ENCODE measurements at places on chromosomes 6 and 20. TPM values are rescaled to one million over a fixed set of nuclear protein-coding genes. Genes with fewer than 3 reads are reported as not detected.

PLEKHG1 gene
- polyA plus RNA-seq, result 12.8 TPM

HINT3 gene
- polyA plus RNA-seq, result 34.5 TPM

PPIL6 gene
- polyA plus RNA-seq, result 5.2 TPM

SLA2 gene
- 0.18 TPM for polyA plus RNA-seq

DPM1 gene
- polyA plus RNA-seq, result 47.3 TPM

RAMACL gene
- 0.23 TPM for polyA plus RNA-seq

HSD17B8 gene
- polyA plus RNA-seq, result 14.4 TPM

LHFPL5 gene
- polyA plus RNA-seq, result not detected

TGM3 gene
- polyA plus RNA-seq, result 0.22 TPM

SLC22A1 gene
- polyA plus RNA-seq, result 0.59 TPM

UBD gene
- 0.42 TPM for polyA plus RNA-seq

CPNE5 gene
- 17.0 TPM for polyA plus RNA-seq

FILIP1 gene
- polyA plus RNA-seq, result 50.8 TPM

FOXQ1 gene
- polyA plus RNA-seq, result not detected

ID4 gene
- polyA plus RNA-seq, result 6.0 TPM

KCNQ5 gene
- 0.66 TPM for polyA plus RNA-seq

DNA sequence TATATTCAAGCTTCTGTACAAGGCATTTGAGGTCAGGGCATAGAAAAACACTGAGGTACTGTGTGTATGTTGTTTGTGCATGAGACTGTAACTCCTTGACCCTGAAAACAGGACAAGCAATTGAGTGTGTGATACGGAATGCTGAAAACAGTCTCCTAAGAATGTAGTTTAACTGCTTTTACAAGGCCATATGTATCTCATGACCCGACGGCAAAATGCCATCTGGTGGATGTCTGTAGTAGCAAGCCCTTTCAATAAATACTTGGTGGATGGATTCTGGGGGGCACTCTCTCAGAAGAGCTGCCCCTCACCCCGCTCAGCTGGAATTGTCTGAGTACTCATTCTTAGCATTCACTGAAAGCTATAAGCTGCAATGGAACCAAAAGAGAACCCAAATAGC, 69.3 kb upstream of the EYS start:
- DNase-seq, result no peak

GRCh38 chr6:169121013-169121412, 132.6 kb downstream of the THBS2 start:
- no peak for DNase-seq

- DNase-seq, result no peak
Observed at GRCh38 chr6:12717356-12717755, 789 bp downstream of the PHACTR1 start.

DNA sequence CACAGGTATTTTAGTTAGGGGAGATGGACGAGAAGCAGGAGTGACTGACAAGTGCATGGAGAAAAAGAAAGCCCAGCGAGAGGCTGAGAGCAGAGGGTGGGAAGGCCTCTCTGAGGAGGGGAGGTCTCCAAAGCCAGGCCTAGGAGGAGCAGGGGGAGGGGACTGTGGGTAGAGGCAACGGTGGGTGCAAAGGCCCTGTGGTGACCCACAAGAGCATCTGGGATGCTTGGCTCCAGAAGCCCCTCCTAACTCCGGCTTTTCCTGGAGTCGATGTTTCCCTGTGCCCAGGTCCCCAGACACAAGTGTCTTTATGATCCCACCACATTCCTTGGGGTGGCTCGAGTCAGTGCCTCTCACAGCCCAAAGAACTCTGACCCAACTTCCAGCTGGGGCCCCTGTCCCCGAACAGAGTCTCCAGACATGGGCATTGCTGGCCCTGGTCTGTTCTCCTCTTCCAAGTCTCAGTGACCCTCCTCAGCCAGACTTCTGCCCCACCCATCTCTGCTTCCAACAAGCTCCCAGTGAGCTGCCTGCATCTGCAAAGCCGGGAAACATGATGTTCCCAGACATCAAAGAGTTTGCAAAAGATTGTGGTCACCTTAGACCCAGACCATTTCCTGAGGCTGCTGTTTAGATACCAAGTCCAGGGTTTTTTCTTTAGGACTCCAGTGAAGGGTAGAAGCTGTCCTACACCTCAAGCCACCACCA, 11.1 kb upstream of the BMP7 start:
- DNase-seq, result no peak

DNA sequence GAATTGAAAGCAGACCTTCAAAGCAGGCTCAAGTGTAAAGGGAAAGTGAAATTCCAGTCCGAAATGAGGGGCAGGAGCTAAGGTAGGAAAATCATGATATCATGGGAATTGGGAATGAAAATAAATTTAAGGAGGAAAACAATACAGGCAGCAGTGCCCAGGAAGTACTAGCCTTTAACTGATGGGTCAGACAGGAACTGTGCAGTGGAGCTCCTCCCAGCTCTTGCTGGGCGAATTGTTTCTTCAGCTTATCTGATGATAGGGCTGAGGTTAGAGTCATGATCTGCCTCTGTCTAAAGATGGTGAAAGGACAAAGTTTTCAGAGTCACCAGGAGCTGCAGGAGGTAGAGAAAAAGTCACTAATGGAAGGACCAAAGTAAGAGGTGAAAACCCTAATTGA, 457.9 kb upstream of the PTCHD4 start:
- no peak for DNase-seq

GRCh38 chr6:36920049-36920448, 34.3 kb downstream of the C6orf89 start:
- no peak for DNase-seq

DNA sequence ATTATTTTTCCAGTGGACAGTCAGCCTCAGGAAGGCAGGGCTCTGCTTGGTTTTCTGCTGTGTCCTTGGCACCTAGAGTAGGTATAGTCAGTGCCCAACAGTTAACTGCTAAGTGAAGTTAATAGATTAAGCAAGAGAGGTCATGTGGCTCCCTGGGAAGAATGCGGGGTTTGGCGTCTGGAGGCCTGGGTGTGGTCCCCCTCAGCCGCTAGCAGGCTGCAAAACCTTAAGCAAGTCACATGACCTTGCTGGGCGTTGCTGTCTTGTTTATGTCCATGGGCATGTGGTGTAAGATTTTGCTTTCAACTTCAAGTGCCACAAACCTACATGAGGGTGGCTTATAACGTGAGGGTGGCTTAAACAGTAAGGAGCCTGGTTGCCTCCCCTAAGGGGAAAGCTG, 75.5 kb upstream of the SCP2D1 start:
- no peak for DNase-seq

DNA sequence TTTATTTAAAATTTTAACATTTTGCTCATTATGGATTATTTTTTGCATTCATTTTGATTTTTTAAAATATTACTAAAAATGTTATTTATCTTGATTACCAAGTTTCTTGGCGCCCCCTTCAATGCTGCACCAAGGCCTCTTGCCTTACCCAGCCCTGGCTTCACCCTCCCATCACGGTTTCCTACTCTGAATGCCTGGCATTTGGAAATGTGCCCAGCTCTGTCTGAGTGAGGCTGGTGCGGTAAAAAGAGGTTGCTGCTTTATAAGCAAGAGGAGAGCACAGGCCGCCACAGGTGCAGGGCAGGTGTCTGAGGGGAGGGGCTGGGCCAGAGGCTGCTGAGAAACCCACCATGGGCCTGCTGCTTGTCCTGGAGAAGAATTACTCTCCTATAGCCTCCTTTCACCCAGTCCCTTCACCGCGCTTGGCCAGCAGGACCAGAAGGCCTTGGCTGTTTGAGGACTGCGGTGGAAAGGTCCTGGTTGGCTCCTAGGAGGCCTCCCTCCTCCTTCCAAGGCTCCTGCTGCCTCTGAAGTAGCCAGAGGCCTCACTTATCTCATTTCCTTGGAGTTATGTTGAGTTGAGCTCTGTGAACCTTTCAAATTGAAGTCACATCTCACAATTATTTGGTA, 62.6 kb downstream of the BANF2 start:
- DNase-seq, result no peak

DNA sequence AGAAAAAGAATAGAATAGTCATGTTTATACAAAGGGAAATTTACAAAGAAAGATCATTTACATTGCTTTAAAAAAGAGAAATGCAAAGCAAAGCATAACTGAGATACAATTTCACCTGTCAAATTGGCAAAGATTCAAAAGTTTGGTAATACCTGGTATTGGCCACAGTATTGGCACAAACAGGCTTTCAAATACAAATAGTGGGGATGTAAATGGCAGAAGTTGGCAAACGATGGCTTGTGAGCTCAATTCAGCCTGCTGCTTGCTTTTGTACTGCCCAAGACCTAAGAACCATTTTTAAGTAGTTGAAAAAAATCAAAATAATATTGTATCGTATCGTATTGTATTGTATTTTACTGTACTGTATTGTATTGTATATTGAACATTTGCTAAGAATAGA, 194.5 kb upstream of the JAG1 start:
- DNase-seq, result no peak

DNA sequence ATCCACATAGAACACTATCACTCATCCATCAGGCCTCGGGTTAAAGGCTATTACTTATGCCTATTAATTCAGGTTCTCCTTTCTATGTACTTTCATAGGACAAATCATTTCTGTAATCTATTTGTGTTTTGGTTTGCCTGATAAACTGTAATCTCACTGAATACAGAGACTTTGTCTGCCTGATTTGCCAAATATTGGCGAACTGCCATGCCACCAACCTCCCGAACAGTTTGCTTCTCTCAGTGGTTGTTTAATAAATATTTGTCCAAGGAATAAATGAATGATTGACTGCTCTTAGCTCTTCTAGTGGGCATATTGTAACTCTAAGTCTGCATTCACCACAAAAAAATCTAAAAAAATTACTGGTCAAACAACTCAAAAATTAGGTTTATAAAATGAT, 170.1 kb upstream of the ZFP64 start:
- no peak for DNase-seq

DNA sequence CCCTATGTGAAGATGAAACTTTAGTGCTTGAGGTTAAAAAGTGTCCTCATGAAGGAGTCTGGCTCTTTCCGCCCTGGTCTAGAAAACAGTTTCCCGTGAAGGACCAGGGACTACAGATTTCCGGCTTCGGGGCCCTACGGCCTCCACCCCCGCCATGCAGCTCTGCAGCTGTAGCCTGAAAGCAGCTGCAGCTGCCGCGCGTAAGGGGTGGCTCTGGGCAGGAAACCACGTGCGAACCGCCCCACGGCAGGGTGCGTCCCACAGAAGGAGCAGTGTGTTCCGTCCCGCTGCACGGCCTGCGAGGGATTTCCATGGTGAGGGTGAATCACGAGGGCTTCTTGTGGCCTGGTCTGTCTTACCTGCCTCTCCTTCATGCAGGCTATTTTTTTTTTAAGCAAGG, 117.0 kb downstream of the ERMARD start:
- DNase-seq, result peak; percentile 32

DNA sequence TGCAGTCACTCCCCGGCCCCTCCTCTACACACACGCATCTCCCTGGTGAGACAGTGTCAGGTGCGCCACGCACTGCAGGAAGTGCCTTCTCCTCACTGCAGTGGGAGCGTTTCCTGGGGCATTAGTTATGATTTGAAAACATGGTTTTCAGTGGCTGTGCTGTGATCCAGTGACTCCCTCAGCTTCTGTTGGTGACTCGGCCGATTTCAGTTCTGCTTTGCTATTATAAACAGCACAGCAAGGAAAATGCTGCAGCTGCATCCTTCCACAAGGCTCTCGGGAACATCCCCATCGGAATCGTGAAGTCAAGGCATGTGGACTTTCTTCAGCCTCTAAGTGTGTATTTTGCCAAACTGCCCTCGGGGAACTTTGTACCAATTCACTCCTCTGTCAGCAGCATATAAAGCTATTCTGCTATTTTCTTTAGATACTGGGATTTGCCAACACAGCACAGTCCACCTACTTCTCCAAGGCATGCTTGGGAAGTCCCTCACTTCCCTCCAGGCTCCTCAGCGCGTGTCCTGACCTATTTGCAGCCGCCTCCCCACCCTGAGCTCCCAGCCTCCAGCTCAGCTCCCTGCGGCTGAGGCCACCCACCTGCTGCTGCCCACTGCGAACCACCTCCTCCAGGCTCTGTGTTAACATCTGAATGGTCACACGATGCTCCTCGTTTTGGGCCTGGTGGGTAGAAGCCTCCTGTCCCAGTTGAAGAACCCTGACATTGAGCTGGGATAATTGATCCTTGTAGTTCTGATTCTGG, 54.5 kb downstream of the GINS1 start:
- DNase-seq, result peak; percentile 60

DNA sequence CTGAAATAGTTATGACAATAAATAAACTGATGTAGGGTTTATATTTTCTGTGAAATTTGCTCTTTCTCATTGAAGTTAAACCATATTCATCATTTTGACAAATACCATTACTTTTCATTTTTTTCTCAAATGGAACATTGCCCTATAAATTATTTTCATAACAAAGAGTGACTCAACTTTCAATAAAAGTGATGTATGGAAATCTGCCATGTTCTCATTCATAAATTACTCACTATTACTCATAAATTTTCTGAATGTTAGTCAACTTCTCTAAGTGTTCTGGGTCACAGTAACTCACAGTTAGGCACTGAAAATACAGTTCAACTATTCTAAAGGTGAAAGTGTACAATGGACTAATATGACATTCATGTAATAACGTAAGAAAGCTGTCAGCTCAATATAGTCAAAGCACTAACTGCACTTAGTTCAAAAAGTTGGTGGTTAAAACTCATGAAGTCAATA, 19.0 kb upstream of the STX11 start:
- peak; percentile 43 for DNase-seq

DNA sequence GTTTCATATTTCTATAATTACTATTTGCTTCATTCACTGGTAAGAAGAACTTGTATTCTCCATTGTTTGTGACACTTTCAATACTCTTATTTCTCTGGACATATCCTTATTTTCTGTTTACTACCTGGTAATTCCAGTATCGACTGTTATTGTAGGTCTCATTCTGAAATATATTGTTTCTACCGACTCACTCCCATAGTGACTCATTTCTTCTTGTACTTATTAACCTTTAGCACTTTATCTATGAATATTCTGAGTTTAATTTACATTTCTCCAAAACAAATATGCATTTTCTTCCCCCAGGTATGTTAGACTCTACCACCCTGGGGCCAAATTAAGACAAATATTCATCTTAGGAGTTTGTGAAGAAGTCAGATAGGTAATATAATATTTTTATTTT, 164.5 kb upstream of the BTBD3 start:
- no peak for DNase-seq

GRCh38 chr20:49579874-49580812, 12.2 kb upstream of the PTGIS start:
- DNase-seq, result peak; percentile 85

- peak; percentile 48 for DNase-seq
Observed at GRCh38 chr6:12009876-12010634, 2.1 kb upstream of the HIVEP1 start.
